ENCODE measurements at places on chromosomes 4 and X.
A peak's percentile ranks its signal among the peaks of the same experiment; 100 is the strongest.

- DNase-seq = no peak
These were observed 15.0 kb upstream of the SULT1B1 start for GRCh38 chr4:69775321-69775867.

DNA sequence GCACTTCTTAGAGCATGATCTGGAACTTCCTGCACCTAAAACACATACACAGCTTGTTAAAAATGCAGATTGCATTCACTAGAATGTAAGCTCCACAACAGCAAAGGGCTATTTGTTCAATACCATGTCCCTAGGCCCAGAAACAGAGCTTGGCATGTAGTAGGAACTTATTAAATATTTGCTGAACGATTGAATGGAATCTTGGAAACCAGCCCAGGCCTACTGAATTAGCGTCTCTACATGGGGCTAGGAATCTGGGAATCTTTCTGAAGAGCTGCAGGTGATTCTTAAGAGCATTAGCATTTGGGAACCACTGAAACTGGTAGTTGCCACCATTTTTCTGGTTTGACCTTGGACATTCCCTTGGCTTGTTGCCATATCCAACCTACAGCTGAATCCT is 234.1 kb downstream of the STIM2 start:
- no peak for DNase-seq

- no peak for DNase-seq
These were observed 98.7 kb downstream of the SORBS2 start for GRCh38 chr4:185713272-185713671.

DNA sequence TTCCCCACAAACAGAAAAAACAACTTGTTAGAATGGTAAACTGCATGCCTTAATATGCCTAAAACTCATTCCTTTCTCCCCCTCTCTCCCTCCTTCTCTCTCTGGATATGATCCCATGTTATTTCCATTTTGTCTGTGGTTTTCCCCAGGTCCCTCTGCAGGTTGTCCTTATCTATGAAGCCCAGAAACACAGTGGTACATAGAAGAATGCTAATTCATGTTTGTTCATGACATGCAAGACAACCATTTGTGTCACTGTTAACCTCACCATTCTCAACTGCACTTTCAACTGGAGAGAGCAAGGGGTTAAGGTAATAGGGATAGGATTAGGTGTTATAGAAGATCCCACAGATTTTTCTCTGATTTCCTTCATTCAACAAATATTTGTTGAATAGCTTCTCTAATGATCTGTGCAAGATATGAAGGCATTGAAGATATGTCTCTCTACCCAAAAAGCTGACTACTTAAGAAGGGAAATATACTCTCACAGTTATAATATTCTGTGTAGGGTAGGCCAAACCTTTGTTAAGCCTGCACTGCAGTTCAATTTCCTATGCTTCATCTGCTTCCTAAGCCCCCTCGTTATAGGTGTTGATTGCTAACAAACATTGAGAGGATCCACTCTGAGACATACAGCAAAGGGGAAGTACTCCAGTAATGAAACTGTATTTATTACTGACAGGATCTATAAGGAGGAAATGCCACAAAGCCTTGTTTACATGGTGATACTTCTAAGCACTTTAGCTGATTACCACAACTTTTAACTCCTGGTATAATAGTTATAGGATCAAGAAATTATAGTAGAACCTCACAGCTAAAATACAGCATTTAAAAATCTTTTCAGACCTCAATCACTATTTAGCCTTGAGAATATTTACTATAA is 96.1 kb downstream of the FRYL start:
- DNase-seq = no peak

DNA sequence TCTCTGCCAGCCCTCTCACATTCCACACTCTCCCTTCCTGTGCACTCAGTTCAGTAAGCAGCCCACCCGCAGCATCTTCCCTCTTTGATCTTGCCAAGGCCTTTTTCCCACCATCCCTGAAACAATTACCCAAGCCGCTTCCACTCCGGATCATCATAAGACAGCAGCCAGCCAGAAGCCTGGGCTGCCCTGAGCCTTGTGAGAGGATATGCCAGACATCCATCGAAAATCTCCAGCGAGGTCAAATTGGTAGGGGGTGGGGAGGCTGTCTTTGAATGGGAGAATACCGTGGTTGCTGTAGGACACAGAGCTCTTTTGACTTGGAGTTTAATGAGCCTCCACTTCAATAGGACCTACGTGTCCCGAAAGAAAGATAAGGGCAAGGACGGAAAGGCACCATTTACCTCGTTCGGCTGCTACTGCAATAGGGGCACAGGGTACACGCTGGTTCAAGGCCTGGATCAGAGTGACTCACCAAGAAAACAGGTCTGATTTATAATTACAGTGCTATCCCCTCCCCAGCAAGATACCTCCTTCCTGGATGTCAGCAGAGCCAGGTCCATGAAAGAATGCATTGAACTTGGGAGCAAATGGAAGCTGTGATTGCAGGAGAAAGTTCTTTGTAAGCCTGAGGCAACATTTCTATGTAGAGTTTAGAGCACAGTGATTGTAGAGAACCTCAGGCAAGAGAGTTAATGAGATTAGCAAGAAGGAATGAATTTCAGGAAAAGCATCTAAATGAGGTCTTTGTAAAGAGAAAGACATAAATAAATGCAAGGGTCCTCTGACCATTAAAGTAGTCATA is 39.5 kb downstream of the AMOT start:
- no peak for DNase-seq

DNA sequence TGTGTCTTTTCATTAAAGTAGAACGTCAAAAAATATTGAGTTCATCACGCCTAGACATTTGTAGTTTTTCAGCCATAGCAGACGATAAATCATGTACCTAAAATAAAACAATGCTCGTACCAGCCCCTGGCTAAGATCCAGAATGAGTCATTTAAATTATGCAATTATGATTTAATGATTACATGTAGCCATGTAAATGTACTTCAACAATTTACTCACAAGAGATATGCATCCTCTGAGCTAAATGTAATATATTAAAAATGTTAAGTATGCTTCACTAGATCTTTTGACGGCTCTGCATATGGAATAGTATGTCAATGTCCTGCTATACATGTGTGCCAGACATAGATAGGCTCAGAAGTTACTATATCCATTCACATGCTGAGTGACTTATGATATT is 1077.8 kb downstream of the ARAP2 start:
- no peak for DNase-seq

DNA sequence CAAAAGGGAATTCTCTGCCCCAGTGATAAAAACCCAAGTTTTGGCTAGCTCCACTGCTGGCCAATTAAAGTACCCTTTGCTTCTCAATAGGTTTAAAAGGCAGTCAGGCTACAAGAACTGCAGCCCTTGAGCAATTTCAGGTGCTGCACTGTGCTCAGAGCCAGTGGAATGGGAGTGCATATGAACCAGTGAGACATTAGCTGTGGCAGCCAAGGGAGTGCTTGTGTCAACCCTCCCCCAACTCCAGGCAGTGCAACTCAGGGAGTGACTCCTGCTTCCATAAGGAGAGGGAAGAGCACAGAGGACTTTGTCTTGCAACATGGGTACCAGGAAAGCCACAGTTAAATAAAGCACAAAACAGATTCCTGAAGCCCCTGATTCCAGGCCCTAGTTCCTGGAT is 61.6 kb upstream of the VAMP7 start:
- no peak for DNase-seq

GRCh38 chrX:41116948-41117347 is 31.7 kb downstream of the USP9X start:
- no peak for DNase-seq

- no peak for DNase-seq
These were observed 605.5 kb downstream of the MID1IP1 start for GRCh38 chrX:39406799-39407198.

- DNase-seq = no peak
These were observed 133.3 kb upstream of the MBNL3 start for GRCh38 chrX:132622130-132622529.

- no peak for DNase-seq
These were observed 435.3 kb downstream of the ZIC3 start for GRCh38 chrX:138001226-138001625.

- no peak for DNase-seq
These were observed 41.9 kb downstream of the PLS3 start for GRCh38 chrX:115602729-115603389.

DNA sequence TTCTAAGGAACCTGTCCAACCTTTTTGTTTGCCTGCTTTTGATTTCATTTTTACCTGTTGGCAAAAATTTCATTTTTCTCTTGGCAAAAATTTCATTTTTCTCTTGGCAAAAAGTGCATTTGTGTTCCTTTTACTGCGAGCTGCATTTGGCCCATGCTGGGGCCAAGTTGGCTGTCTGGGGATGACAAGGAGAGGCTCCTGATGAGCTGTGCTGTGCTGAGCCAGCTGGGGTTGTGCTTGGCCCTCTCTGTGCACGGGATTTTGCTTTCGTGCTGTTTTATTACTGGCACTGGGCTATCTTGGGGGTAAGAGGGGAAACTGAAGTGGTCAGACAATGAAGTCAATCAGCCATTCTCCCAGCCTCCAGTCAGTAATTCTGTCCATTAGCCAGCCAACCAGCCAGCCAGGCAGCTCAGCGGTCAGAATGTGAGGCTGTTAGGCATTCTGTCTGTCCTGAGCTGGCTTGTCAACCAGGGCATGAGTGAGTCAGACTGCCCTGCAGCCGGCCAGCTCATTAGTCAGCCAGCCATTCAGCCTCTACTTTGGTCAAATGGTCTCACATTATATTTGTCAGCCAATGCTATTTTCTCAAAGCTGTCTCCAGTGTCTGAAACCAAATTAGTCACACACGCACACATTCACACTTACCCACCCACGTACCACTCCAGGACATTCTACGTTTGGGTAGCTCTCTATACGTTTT is 56.9 kb upstream of the PRPS1 start:
- DNase-seq = no peak

DNA sequence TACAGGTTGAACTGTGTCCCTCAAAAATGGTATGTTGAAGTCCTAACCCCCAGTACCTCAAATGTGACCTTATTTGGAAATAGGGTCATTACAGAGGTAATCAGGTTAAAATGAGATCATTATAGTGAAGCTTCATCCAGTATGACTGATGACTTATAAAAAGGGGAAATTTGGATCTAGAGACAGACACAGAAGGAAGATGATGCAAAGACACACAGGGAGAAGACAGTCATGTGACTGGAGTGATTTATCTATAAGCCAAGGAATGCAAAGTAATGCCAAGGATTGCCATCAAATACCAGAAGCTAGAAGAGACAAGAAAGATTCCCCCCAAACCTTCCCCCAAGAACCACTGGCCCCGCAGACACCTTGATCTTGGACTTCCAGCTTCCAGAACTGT is 155.2 kb downstream of the RBMX2 start:
- DNase-seq = no peak

DNA sequence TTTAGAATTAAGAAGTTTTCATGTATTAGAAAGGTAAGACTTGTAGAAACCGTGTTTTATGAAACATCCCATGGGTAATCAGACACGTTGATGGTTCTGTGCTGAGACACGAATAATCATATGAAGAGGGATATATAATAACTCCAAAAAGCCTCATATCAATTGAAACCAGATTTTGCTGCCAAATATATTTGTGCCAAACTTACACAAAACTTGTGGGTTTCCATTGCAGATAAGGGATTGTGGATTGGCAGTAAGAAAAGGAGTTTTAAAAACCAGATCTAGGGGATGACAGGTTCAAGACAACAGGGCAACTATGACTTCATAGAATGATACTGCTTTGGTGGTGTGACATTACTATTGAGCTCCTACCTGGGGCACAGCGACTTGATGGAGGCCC is 616.1 kb downstream of the BCOR start:
- DNase-seq = no peak

DNA sequence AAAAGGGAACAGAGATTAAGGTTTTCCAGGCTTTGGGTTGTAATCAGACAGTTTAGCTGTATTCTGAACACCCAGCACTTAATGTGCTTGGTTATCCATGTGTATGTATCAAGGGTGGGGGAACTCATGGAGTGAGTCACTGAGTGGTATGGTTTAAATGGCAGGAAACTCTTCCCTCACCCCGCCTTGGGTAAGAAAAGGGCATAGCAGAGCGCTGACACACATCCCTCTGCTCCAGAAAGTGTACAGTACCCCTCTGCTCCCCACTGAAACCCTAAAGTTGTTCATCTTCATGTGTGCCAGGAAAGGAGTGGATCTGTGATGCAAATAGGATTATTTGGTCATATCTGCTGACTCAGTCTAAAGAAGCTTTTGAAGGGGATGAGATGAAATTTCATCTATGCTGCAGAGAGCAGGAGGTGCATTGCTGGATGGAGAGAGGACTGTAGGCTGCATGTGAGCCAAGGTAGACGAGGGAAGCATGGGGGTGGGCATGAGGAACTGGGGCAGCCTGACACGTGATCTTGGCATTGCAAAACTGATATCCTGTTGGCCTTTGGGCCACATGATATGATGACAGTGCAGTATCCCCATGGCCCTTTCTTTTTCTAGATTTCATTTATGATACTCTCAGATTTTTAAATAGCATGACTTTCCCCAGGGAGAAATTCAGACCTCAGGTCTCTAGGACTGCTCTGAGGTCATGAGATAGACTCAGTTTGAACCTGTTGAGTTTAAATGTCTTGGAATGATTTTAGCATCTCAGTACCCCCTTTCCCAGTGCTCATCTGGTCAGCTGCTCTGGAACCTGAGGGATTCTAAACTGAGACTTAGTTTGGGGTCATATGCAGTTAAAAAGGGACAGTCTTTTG is 84.8 kb downstream of the TMEM164 start:
- DNase-seq = no peak

DNA sequence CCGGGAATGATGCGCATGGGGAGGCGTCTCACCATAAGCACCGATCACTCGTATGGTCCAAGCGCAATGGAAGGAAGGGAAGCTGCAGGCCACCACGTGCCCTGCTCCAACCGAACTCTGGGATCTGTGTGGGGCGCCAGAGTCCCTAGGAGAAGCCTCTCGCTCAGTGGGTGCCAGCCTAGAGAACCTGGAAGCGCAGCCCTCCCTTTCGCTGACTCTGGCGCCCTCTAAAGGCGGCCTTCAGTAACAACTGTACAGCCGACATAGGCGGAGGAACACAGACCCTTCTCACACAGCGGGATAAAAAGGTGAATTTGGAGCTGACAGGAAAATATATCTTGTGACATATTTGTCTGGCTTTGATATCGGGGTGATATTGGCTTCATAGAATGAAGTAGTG is 76.0 kb downstream of the INTS6L start:
- DNase-seq = peak; percentile 38

GRCh38 chrX:39905538-39905891 is 192.2 kb downstream of the BCOR start:
- no peak for DNase-seq

DNA sequence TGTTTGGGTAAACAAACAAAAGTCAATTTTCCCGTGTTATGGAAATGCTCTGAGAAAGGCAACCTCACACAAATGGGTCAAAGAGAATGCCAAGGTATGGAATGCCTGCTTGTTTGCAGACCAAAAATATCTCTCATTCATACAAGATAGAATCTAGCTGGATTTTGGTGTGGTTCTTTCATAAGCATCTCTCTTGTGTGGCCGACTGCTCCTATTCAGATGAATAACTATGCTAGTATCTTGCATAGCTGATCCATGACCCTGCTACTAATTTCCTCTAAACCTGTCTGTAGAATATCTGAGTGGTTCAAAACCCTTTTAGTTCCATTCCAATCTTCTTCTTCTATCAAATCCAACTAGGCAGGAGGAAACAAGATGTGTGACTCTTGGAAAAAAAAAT is 28.2 kb upstream of the SORBS2 start:
- DNase-seq = no peak
